ENCODE measurements at places on chromosomes 1 and 21.
A peak's percentile ranks its signal among the peaks of the same experiment; 100 is the strongest.

- no peak for DNase-seq
Observed at GRCh38 chr1:209645574-209646452, 6.4 kb downstream of the LAMB3 start.

- no peak for DNase-seq
Observed at GRCh38 chr1:206900149-206900548, 2.9 kb downstream of the IL24 start.

- no peak for DNase-seq
Observed at GRCh38 chr1:84027368-84027767, 28.4 kb upstream of the TTLL7 start.

DNA sequence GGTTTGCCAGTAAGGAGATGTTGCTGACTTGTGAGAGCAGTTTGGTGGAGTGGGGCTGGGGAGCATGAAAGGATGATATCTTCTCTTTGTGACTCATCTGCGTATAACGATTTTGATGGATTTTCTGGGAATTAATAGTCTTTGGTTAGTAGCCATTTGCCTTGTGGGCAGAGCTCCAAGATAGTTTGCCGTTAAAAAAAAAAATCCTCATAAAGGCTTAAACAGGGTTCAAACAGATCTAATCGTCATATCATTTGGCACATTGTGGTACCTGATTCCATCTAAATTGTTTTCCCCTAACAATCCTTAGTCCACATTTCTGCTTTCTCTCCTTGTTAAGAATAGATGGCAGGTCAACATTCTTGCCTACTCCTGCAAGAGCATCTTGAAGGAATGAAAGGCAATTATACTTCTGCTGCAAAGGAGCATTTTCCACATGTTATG is 168.0 kb downstream of the PPP1R12B start:
- DNase-seq = no peak

GRCh38 chr1:228647523-228648444 is 87.5 kb upstream of the RHOU start:
- DNase-seq = peak; percentile 49

DNA sequence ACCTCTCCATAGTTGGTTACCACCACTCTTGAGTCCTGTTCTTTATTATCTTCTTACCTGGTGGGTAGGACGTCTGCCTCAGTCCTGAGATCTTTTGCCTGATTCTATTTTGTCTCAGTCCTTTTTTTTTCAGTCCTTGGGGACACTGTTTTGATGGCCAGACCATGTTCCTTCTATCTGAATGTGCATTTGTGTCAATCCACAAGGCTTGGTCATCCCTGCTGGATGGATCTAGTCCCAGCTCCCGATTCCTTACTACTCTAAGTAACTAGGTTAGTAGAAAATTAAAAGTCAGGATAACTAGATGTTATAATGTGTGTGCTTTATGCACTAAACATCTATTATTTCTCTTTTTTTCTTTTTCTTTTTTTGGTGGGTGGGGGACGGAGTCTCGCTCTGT is 28.1 kb upstream of the AK4 start:
- no peak for DNase-seq

DNA sequence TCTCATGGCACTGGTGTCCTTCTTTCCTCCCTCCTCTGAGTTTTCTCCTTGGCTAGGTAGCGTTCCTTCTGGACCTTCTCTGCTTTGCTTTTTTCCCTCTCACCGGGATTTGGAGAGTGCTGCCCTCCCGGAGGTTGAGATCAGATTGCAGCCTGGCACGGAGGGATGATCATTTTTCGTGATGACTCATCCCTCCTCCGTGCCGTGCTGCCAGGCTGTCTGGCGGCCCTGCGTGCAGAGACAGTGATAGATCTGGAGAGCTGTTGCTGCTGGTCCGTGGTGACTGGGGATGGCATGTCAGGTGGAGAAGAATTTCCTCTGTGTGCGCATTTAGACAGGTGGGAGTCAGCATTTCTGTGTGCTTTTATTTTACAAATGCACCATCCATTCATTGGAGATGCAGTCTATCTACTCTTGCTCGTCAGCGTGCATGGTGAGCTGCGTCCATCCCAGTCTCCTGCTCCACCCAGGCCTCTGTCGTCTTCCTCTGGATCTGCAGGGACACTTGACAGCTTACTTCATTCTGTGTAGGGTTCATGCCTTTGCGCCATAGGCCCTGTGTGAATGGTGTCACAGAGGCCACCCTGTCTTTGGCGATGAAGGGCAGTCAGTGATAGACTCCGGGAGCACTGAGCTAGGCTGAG is 104.4 kb downstream of the PCBP3 start:
- peak; percentile 40 for DNase-seq

- no peak for DNase-seq
Observed at GRCh38 chr1:206705191-206705590, 20.5 kb downstream of the MAPKAPK2 start.

- no peak for DNase-seq
Observed at GRCh38 chr21:46194374-46195334, 10.4 kb upstream of the SPATC1L start.

Measured in activated CD4-positive, alpha-beta T cell treated with anti-CD3 and anti-CD28 coated beads for 36 hours (primary cell).